Cardiac muscle cell (in vitro differentiated cells and primary cell): ENCODE measurements at places on chromosomes 4 and X. TPM values are rescaled to one million over a fixed set of nuclear protein-coding genes. Genes with fewer than 3 reads are reported as not detected.

AVPR2 gene
- total RNA-seq = not detected in 2 replicates

ZNF518B gene
- total RNA-seq = 27.5 and 35.2 TPM in 2 replicates

DNA sequence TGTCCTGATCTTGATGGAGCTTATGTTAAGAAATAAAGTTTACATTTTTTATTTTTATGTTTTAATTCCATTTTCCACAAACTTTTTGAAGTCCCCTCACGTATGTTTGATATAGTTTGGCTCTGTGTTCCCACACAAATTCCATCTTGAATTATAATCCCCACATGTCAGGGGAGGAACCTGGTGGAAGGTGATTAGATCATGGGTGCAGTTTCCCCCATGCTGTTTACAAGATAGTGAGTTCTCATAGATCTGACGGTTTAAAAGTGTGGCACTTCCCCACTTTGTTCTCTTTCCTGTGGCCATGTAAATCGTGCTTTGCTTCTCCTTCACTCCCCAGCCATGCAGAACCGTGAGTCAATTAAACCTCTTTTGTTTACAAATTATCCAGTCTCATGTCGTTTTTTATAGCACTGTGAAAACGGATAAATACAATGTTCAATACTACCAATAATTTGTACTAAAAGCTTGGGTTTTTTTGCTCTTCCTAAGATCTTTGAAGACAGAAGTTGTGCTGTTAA, 89.8 kb downstream of the PAPSS1 start:
- H3K27me3 ChIP-seq = no peaks in the 10 kb centered on the region
- DNase-seq = no peak
- no peak overlapping the region for H3K27ac ChIP-seq
- no peaks in the 10 kb centered on the region for H3K4me1 ChIP-seq

DNA sequence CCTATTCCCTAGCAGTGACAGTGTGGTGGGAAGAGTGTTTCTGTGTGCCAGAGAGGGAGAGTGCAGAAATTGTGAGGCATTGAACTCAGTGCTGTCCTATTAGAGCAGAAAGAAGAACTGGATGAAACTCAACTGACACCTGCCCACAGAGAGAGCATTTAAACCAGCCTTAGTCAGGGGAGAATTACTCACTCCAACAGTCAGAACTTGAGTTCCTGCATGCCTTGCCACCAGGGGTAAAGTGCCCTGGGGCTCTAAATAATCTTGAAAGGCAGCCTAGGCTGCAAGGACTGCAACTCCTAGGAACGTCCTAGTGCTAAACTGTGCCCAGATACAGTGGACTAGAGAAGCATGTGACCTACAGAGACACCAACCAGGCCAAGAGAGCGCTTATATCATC, 12.8 kb downstream of the CYSLTR1 start:
- H3K36me3 ChIP-seq = no peaks in the 10 kb centered on the region
- no peaks in the 10 kb centered on the region for H3K27me3 ChIP-seq
- no peak for DNase-seq
- no peak overlapping the region for H3K4me3 ChIP-seq
- H3K4me1 ChIP-seq = no peaks in the 10 kb centered on the region
- H3K27ac ChIP-seq = no peak overlapping the region

- no peaks in the 10 kb centered on the region for H3K36me3 ChIP-seq
- no peak overlapping the region for H3K27ac ChIP-seq
- H3K4me3 ChIP-seq = no peak overlapping the region
- H3K4me1 ChIP-seq = no peaks in the 10 kb centered on the region
- H3K27me3 ChIP-seq = no peaks in the 10 kb centered on the region
- no peak for DNase-seq
Observed at GRCh38 chr4:7289589-7289988, 97.3 kb downstream of the SORCS2 start.
